Activated CD4-positive, alpha-beta T cell treated with anti-CD3 and anti-CD28 coated beads, Interleukin-2, amount 10 ng/mL, durations not matched to agents 7 days and 5 days (primary cell): ENCODE measurements at places on chromosomes 5 and 9. TPM values are rescaled to one million over a fixed set of nuclear protein-coding genes. Genes with fewer than 3 reads are reported as not detected.

SLC25A2 gene
- total RNA-seq: 0.52 TPM

RLN2 gene
- 2.3 TPM for total RNA-seq

DNA sequence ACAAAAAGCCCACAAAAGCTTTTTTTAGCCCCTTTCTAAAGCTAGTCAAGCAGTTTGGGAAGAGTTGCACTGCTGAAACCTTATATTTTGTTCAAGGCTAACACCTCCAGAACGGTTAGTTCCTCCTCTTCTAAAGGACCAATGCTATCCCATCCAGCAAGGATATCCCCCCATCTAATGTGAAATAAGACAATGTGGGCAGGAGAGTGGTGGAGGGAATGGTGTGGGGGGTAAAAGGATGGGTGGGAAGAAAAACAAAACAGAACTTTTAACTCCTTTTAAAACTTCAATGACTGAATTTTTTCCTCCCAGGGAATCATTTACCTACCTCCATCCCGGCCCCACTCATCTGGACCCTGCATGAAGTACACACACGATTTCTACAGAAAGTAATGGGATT lies 21.2 kb downstream of the PTCH1 start:
- DNase-seq: no peak

GRCh38 chr5:72892846-72893245 lies 63.0 kb upstream of the FCHO2 start:
- DNase-seq: no peak

GRCh38 chr9:125608489-125609224 lies 98.4 kb downstream of the MAPKAP1 start:
- no peak for DNase-seq

DNA sequence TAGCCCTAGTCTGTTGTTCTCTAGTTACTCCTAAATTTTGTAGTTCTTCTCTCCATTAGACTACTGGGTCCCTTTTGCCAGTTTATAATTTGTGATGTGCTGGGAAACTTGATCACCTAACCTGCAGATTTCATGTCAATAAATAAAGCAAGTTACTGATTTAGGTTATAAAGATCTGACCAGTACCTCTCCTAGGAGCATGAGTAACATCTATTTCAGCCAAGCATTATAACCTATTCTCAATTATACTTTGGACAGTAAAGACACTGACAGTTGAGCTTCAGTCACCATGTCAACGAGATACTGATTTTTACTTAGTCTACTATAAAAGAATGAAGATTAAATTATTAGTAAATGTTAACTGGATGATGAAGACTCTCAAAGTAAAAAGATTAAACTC lies 36.7 kb downstream of the CSNK1A1 start:
- DNase-seq: no peak

DNA sequence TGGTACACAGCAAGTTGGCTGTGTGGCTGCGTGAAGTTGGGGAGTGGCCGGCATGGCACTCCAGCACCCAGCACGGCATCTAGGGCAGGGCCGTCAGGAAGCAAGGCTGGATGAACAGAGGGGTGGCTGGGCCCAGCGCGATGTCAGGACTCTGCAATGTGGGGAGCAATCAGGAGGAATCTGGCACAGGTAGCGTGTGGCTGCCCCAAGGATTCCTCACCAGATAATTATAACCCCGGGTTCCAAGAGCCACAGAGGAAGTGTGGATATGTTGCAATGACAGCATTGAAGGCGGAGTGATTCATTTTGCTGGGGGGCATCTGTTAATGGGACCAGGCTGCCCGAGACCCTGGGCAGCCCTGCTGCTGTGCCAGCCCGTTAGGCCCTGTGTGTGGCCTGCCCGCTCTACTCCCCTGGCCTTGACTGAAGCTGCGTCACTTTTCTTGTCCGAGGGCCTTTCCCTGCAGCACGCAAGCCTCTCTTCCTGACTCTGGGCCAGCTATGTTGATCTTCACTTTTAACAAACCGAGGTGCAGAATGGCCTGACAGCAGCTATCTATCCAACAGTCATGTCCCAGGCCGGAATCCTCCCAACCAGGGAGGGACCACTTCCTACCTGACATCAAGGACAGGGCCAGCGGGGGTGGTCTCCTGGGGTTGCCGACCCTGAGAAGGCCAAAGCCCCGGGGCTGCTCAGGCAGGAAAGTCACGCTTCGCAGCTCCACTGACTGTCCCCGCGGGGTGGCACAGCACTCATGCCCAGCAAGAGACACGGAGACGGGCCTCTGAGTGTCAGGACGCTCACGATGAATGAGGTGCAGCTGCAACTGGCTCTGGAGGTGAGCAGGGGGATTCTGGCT lies 118.0 kb upstream of the PHYKPL start:
- DNase-seq: no peak
